Epithelial cell of proximal tubule (primary cell): ENCODE measurements at places on chromosomes 1 and 21. TPM values are rescaled to one million over a fixed set of nuclear protein-coding genes. Genes with fewer than 3 reads are reported as not detected.

DNA sequence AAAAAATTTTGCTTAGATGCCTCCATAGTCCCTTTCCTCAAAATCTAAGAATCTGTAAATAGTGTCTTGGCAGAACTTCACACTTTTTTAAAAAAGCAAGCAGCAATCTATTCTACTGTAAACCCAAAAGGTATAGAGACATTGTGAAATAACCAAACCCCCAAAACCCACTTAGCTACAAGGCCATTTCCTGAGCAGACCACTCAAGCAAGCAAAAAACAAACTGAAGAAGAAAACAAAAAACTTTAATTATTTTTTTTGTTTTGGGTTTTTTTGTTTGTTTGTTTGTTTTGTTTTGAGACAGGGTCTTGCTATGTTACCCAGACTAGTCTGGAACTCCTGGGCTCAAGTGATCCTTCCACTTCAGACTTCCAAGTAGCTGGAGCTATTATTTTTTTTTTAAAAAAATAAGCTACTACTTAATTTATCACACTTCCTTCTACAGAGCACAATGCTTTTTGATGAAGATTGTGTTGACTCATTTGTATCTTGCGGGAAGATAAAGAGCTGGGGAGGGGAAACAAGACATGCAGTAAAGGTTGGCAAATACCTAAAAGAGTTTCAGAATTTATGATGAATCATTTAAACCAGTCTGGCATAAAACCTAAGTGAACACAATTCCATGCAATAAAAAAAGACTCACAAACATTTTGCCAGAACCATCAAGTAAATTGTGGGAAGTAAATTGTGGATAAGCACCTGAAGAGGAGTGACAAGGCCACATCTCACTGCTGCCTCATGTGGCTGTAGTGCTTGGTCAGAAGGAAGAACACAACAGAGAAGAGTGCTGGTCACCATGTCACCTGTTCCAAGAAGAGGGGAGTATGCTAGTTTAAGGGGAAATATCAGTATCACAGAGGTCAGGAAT lies 2.7 kb upstream of the PTPN22 start:
- DNase-seq = no peak

DNA sequence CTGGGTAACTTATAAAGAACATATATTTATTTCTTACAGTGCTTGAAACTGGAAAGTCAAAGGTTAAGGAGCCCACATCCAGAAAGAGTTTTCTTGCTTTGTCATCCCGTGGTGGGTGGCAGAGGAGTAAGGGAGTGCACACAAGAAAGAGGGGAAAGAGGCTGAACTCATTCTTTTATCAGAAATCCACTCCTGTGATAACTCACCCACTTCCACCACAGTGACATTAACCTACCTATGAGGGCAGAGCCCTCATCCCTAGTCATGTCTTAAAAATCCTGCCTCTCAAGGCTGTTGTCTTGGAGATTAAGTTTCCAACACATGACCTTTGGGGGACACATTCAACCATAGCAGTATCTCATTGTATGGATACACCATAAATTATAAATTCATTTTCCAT lies 32.5 kb upstream of the RGS4 start:
- DNase-seq = no peak

DNA sequence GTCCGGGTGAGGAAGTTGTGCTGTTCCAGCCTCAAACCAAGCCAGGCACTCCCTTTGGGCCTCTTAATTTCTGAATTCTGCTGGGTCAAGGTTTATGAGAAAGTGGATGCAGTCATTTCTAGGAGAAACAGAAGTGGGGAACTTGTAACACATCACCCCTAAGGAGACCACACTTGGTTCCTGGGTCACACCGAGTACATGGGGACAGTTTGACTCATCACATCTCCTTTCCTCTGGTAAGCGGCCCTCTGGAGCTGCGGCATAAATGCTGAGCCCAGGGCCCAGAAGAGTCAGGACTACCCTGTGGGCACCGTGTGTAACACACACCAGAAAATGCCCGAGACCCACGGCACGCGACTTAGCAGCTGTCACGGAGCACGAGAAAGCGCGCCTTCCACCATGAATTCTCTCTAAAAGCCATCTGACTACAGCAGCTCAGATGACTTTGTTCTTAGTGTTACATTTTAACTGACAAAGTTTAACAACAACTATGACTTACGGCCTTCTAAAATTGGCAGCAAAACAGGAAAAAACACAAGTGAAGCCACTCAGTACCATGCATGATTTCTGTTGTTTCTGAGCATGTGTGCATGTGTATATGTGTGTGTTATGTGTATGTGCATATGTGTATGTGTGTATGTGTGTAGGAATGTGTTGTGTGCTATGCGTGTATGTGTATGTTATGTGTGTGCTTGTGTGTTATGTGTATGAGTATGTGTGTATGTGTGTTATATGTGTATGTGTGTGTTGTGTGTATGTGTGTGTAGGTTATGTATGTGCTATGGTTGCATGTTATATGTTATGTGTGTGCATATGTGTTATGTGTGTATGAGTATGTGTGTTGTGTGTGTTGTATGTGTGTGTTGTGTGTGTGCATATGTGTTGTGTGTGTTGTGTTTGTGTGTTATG lies 50.8 kb downstream of the TOMM20 start:
- no peak for DNase-seq

GRCh38 chr1:209803568-209803967 lies 2.4 kb downstream of the IRF6 start:
- no peak for DNase-seq

Gene S100A7A
- total RNA-seq = not detected in 2 replicates

DNA sequence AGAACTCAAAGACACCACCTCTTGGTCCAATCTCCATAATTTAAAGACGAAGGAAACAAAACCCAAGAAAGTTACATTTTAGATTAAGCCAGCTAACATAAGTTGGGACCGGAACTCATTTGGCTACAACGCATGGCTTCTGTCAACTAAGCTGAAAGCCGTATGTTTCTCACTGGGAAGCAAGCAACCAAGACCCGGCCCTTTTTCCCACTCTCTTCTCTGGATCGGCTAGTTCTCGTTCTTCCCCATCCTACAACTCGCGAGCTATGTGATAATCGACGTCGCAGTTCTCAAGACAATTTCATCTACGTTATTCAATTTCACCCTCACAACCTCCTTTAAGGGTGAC lies 601 bp downstream of the CCT8 start:
- no peak for DNase-seq

Gene ARHGEF19
- 7.9 and 14.3 TPM in 2 replicates for total RNA-seq

- DNase-seq = peak; percentile 6
These were observed 59.8 kb downstream of the ERG start for GRCh38 chr21:38438462-38438893.

- DNase-seq = no peak
These were observed 237.7 kb upstream of the CACYBP start for GRCh38 chr1:174761901-174762585.

DNA sequence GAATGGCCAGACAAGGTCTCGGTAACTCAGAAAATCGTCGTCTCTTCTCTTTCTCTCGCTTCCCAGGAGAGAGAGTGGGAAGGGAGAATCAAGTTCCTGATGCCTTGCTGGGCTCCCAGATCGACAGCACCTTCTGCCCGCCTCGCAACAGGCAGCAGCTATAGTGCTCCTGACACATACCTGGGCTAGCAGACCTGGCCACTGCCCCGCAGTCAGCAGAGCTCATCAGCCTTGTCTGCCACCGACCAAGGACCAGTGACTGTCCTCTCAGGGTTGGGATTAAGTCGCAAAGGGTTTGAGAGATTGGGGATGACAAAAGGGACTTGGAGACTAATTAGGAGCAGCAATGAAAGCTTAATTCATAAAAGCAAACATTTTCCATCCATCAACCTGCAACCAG lies 4.1 kb downstream of the RUNX3 start:
- no peak for DNase-seq

Gene SNX27
- total RNA-seq = 13.2 and 14.8 TPM in 2 replicates

Gene FNDC10
- 2.6 and 6.1 TPM in 2 replicates for total RNA-seq

DNA sequence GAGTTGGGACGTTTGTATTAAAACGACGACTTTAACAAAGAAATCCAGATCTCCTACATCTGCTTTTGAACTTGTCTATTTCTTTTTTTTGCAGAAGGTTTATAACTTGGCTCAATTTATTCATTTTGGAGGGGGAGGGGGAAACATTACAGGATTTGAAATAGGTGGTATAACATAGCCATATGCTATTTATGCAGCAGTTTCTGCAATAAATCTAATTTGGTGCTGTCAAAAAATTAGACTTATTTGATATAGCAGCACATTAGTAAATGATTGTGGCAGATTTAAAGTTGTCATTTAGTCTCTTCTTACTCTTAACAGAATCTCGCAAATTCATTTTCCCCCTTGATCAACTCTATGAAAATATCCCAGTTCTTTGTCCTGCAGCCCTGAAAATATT lies 138.2 kb downstream of the SDCCAG8 start:
- no peak for DNase-seq

GRCh38 chr1:44256762-44257554 lies 43.7 kb downstream of the DMAP1 start:
- DNase-seq = no peak

DNA sequence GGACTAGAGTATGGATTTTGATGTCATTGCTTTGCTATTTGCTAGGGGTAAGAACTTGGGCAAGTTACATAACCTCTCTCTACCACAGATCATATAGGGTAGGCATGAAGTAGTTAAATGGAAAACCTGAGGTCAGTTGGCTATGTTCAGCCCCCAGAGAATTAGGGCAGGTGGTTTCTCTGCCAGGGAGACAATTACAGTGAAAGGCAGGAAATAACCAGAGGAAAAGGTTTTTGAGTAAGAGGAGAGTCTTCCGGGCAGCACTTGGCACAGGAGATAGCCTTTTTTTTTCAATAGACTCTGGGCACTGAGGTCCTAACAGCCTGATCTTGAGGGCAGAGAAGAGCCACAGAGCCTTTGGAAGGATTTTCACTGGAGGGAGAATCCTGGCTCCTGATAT lies 16.7 kb upstream of the SERBP1 start:
- no peak for DNase-seq

GRCh38 chr1:39167632-39168209 lies 36.8 kb upstream of the MACF1 start:
- DNase-seq = peak; percentile 61

DNA sequence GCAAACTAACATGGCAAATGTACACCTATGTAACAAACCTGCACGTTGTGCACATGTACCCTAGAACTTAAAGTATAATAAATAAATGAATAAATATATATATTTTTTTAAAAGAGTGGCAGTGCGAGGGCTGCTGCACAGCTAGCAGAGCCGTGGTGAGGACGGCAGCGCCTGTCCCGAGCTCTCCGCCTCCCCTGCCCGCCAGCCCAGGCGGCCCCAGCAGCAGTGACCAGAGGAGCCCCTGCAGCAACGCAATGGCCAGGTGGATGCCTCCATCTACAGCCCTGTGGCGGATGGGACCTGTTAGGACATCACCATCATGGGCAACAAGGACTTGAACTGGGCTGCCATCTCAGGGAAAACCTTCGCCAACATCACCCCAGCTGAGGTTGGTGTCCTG lies 351.9 kb downstream of the FAM72C start:
- no peak for DNase-seq

DNA sequence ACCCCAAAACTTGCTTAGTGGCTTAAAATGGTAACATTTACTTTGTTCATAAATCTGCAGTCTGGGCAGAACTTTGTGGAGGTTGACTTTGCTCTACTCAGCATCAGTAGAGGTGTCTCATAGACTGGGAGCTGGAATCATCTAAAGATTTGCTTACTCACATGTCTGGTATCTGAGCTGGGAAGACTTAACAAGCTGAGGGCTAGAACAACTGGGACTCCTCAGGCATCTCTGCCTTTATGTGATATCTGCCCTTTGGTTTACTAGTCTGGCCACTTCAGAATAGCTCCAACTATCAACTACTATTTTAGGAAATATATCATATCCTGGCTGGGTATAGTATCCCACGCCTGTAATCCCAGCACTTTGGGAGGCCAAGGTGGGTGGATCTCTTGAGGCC lies 82.5 kb downstream of the C4BPA start:
- DNase-seq = no peak

DNA sequence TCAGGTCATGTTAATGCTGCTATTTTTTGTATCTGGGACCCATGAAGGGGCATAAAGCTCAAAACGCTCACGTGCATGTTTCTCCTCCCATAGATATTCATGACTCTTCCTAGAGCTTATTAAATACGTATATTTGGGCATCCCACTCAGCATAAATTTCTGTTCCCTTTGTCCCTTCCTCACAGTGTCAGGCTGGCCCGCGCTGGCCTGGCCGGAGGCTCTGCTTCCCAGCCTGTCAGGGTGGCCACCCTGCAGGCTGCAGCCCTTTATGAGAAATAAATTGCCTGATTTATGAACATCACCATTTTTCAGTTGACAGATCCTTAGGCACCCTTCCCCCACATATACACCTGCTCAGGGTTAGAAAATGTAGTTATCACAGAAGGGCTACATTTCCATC lies 44.0 kb upstream of the NTPCR start:
- no peak for DNase-seq

GRCh38 chr1:45508295-45509151 lies 8.4 kb downstream of the MMACHC start:
- no peak for DNase-seq

DNA sequence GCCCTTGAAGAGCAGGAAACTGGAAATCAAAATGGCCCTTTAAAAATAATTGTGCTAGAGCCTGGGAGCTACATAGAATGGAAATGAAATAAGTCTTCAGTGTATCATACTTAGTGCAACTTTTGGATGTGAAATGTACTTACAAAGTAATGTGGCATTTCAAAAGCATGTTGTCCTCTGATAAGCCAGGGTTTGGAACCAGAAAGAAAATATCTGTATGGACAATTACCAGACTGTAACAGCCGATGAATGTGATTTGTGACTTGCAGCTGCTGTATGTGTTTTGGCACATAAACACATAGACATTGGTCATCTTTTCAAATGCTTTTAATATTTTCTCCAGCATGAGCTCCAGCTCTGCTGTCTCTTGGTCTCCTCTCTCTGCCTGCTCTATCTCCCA lies 546.4 kb downstream of the OMA1 start:
- no peak for DNase-seq

GRCh38 chr1:23122023-23122748 lies 46.5 kb downstream of the LUZP1 start:
- no peak for DNase-seq

GRCh38 chr1:223831755-223832636 lies 13.8 kb downstream of the TP53BP2 start:
- no peak for DNase-seq

GRCh38 chr1:3478187-3478586 lies 23.7 kb downstream of the ARHGEF16 start:
- no peak for DNase-seq

- peak; percentile 4 for DNase-seq
These were observed 99.0 kb downstream of the KCNK2 start for GRCh38 chr1:215181518-215181917.

Gene PRKAA2
- total RNA-seq = 6.4 and 8.4 TPM in 2 replicates

Gene CDK11A
- 10.3 and 11.6 TPM in 2 replicates for total RNA-seq

Gene CTXND2
- total RNA-seq = not detected in 2 replicates

Gene KDF1
- 8.3 and 10.0 TPM in 2 replicates for total RNA-seq
